Stimulated activated CD8-positive, alpha-beta memory T cell treated with anti-CD3 and anti-CD28 coated beads, Interleukin-4, amount 100 ng/mL, for 1 hour (primary cell): ENCODE measurements at places on chromosomes 7 and 10.

GRCh38 chr7:26618898-26619297 is 245.5 kb downstream of the SKAP2 start:
- no peak for DNase-seq

DNA sequence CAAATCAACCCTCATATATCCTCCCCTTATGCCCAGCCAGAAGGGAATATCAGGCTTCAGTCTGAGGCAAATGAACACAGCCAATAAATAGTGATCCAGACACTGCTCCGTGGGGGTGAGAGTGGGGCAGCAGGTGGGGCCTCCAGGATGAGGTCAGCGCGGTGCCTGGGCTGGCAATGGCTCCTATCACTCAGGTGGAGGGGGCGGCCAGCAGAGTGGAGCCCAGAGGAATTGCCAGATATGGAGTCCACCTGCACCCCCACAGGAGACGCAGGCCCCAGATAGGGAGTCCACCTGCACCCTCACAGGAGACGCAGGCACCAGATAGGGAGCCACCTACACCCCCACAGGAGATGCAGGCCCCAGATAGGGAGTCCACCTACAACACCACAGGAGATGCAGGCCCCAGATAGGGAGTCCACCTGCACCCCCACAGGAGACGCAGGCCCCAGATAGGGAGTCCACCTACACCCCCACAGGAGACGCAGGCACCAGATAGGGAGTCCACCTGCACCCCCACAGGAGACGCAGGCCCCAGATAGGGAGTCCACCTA is 78.0 kb upstream of the PPP2R2D start:
- no peak for DNase-seq

DNA sequence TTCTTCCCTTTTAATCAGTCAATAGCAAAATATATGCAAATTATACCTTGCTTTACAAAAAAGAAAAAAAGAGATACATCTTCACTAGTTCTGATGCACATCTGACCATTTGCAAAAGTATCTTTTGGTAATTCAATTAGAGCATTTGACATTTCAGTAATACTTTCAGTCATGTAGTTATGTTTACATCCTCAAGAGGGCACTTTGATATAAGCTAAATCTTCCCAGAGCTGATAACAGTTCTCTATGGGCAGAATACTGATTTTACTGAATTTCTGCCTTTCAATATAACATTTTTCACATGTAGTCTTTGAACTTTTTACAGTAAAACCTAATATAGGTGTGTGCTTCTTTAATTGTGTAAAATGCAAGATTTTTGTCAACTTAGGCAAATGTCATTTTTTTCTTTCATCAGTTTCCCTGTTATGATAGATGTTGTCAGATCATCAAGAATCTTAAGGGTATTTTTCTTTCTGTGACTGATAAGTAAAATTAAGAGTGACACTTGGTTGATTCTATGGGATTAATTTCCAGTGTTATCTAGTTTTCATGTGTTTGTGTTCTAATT is 703.5 kb upstream of the SEMA3D start:
- DNase-seq: no peak

- no peak for DNase-seq
Measured at GRCh38 chr10:116689744-116690143, 52.6 kb downstream of the HSPA12A start.

DNA sequence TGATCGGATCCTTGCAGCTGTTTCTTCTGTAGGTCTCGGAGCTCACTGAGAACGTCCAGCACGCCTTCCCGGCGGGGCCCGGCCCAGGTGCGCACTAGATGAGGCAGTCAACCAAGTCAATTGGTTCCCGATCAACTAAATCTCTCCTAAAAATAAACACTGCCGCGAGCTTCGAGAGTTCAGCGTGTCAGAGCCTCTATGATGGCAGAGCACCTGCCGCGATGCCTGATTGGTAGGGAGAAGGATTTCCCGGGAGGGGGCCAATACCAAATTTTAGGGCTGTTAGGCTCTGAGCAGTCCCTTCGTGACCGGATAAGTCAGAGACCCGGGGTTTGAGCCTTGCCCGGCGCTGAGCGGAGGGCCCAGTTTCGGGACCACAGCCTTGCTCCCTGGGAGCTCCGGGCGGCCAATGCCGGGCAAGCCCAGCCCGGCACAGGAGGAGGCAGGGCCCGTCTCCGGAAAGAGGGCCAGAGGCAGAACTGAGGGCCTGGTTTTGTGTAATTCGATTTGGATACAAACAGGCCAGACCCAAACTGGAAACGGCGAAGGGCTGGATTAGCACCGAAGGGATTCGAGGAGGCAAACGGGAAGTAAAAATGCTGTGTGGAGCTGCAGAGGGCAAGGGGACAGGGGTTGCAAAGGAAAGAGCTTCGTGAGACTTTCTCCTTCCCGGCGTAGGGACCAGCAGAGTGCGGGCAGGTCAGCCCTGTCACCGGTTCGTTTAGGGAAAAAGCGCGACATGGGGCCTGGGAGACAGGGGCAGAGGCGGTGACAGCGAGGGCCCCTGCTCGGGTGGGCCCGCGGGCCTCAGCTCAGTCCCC is 569 bp downstream of the SLC26A5 start:
- no peak for DNase-seq
